ENCODE measurements at places on chromosomes 11 and 22. TPM values are rescaled to one million over a fixed set of nuclear protein-coding genes. Genes with fewer than 3 reads are reported as not detected.

The OR10A2 gene
- not detected for total RNA-seq

The GAB4 gene
- total RNA-seq: not detected

The PCSK7 gene
- 19.9 TPM for total RNA-seq

The OR4S2 gene
- not detected for total RNA-seq

The PGR gene
- 0.20 TPM for total RNA-seq

The CBLIF gene
- total RNA-seq: not detected

The TPST2 gene
- 32.3 TPM for total RNA-seq

The C11orf97 gene
- total RNA-seq: not detected

The TIMM10 gene
- 46.9 TPM for total RNA-seq

The CHRM1 gene
- not detected for total RNA-seq

Data from gastrocnemius medialis (tissue), 4 donors.